ENCODE measurements at places on chromosomes 1 and 21.

DNA sequence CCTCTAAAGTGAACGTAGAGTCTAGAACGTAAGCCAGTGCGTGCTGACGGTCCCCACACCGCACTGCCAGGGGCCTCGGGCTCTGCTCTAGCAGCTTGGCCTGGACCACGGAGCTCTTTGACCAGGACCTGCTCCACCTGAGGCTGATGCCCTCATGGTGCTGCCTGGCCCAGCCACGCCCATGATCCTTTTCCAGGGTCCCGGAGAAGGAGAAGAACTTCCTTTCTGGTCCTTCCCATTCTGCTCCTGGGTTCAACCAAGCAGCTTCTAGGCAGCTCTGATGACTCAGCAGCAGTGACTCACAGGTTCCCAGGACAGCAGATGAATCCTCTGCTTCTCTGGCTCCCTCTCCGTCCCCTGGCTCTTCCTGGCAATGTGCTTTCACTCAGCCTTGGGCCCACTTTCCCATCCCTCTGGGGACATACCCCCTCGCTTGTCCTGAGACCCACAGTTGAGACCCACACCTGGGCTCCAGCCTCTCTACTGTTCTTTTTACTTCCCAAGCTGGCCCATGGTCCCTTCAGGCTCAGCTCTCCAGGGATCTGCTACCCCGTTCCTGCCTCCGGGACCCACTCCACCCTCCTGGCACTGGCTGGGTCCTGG, 246.3 kb upstream of the RAB4A start:
- no peak for DNase-seq

DNA sequence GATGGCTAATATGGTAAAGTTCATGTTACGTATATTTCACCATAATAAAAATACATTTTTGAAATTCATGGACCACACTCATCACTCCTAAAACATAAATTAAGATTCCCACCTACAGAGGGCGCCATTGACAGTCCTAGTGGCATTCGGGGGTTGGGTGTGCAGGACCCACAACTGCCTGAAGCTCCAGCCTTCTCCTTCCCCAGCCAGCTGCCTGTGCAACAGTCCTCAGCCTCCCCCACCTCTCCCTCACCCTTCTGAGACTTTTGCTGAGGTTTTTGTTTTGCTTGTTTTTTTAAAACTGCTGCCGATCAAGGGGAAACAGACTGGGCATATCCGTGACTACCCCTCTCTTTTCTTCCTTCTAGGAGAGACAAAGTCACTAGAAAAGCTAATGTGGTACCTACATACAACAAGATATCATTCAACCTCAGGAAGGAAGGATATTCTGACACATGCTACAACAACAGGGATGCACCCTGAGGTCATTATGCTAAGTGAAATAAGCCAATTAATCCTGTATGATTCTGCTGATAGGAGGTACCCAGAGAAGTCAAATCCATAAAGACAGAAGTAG, 9.2 kb upstream of the EVA1C start:
- DNase-seq: no peak

GRCh38 chr1:65209005-65209885, 61.2 kb downstream of the AK4 start:
- DNase-seq: no peak

DNA sequence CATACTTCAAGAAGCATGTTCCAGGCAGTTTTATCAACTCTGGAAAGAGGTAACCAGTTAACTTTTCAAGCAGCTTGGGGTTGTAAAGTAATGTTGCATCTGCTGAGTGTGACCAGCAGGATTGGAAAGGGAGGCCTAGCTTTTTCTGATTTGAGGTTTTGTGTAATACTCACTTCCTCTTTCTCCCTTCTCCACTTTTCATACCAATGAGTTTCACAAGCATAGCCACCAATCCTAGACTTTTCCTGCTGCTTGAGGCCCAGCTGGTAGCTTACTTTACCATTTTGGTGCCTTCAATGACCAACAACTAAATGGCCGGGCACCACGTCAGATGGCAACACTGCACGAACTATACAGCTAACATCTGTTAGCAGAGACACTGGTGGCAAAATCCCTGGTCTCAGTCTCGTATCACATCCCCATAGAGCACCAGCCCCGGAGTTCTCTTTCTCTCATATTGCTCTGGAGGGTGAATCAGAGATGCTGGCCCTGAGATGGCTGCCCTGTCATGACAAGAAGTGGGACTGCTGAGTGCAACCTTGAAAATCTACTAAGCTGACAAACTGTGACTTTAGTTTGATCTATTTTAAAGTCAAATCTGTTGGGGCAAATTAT, 14.8 kb upstream of the GPR88 start:
- no peak for DNase-seq

GRCh38 chr1:235265900-235266299, 62.1 kb downstream of the ARID4B start:
- no peak for DNase-seq

GRCh38 chr21:46157987-46158451, 2.6 kb upstream of the FTCD start:
- no peak for DNase-seq

- DNase-seq: no peak
Measured at GRCh38 chr1:216758161-216758560, 34.9 kb upstream of the ESRRG start.

- no peak for DNase-seq
Measured at GRCh38 chr1:185680453-185680852, 53.7 kb upstream of the HMCN1 start.

DNA sequence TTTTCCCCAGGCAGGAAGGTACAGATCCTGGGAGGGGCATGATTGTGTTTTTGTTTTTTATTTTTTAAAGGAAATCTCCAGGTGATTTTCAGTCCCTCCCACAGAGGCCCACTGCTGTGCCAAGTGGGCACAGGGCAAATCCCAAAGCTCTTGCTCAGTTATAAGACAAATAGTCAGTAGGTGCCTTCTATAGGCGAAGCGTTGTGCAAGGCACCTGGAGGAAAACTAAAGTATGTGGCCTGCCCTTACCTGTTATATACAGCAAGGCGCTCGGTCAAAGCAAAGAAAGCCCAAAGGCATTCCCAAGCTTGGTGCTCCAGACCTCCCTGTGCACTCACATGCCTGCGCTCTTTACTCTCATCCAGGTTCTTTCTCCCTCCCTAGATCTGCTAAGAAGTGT, 81.0 kb downstream of the KCNJ15 start:
- no peak for DNase-seq

All from stimulated activated CD8-positive, alpha-beta memory T cell treated with anti-CD3 and anti-CD28 coated beads, Interleukin-15, amount 100 ng/mL, for 1 hour (primary cell).